ENCODE measurements at places on chromosomes 5 and 9. TPM values are rescaled to one million over a fixed set of nuclear protein-coding genes. Genes with fewer than 3 reads are reported as not detected.

DNA sequence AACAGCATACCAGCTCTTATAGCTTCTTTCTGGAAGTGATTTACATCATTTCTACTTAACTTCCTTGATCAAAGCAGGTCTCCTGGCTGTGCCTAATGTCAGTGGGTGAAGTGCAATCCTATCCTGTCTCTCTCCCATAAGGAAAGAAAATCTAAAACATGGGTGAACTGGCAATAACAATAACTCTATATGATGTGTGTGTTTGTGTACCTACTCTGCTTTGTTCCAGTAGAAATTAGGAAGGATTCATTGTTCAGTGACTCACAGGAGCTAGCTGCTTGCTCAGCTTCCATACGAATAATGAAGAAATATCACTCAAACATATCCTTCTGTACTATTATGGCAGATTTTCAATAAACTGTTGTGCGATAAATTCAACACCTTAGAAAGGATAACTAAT is 123.7 kb downstream of the ADGRV1 start:
- DNase-seq = no peak

DNA sequence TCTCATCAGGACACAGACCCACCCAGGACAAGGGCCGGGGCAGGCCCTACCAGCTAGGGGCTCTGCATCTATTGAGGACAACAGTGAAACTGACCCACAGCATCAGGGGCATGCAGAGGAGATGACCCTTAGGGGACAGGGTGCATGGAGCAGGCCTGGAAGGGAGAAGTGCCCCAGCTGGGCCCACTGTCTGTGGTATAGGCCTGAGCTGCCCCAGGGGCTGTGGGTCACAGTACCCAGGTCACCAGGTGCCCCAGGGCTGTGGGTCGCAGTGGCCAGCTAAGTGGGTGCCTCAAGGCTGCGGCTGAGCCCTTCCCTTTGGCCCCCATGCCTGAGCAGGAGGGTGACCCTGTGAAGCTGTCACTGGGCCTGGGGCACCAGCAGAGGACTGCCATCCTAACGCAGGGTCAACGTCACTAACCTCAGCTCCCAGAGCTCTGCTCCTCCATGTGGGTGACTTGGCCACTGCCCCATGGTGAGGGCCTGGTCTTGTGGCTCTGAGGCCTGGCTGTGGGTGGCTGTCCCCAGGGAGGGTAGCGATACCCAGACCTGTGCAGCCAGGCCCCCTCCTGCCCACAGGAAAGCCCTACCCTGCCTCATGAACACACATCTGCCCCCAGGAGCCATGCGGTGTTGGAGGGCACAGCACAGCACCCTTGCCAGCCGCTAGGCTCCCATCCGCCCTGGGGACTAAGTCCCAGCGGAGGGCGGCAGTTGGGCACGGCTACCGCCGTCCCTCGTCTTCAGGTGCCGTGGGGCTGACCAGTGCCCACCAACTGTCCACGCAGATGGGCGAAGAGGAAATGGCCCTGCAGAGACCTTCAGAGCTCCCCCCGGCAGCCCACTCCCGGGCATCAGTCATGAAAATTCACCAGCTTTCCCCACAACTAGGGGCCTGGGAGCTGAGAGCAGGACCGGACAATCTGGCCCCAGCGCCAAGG is 4.9 kb downstream of the EDF1 start:
- DNase-seq = no peak

GRCh38 chr5:40683305-40683704 is 3.6 kb downstream of the PTGER4 start:
- DNase-seq = no peak

DNA sequence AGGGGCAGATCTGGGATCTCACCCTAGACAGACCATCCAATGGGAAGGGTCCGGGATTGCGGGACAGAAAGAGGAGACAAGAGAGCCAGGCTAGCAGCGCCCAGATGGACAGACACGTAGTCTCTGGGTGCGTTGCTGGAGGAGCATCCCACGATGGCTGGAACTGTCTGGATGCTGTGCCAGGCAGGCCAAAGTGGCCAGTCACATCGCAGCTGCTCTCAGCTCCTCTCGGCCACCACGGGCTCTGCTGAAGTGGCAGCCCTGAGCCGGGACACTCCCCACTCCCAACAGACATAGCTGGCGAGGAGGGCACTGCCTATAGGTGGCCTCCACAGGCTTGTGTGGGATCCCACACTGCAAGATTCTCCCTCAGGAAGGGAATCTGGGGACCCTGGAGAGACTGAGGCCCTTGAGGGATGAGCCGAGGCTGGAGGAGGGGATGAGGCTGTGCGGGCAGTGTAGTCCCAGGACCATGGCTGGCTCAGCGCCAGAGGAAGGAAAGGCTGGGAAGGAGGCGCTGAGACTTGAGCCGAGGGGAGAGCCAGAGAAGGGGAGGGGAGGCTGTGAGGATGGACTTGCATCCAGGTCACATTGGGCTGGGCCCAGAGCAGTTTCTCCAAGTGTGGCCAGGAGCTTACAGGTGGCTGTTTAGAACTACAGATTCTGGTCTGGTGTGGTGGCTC is 10.3 kb upstream of the WDR5 start:
- no peak for DNase-seq

DNA sequence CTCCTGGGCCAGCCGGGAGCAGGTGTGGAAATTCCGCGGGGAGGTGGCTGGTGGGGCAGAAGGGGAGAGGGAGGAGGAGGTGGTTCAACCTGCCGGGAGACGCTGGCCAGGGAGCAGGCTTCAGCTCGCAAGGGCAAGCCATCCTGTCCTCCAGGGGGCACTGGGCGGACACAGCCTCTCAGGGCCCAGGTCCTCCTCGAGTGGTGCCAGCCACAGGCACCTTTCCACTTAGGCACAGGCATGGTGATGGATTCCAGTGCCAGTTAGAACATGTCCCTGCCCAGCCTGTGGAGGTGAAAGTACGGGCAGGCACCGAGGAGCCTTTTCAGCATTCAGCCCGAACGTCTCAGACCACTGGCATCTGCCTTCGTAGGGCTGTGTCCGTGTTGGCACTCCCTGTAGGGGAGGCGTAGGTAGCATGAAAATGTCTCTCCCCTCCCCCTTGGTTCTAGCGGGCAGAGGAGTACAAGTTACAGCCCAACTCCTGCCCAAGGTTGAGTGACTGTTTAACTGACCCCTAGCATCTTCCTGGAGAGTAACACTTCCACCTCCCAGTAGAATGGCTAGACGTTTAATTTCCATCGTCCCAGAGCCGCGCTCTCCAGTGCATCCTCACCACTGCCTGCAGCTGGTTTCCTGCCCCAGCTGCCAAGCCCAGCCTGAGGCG is 48.9 kb downstream of the DAB2IP start:
- DNase-seq = no peak

- DNase-seq = no peak
Measured at GRCh38 chr5:36378551-36378950, 76.8 kb upstream of the RANBP3L start.

- DNase-seq = no peak
Measured at GRCh38 chr5:149069711-149070110, 6.8 kb upstream of the SH3TC2 start.

The FAM174A gene
- total RNA-seq = 18.6 TPM

The DOCK8 gene
- 2.4 TPM for total RNA-seq
